ENCODE measurements at places on chromosomes 6 and 20.

DNA sequence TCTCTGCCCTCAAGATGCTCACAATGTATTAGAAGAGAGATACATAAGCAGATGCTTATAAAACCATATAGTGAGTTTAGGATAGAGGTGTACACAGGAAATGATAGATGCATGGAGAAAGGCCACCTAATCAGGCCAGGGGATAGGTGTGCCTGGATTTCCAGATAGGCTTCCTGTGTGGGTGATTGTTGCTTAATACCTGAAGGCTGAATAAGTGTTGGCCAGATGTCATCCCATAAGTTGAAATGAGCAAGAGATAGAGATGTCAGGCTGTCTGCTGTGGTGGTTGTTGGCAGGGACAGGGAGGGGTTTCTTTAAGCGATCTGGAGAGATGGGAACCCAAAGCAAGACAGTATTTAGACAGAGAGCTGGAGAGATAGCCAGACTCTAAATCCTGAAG, 109.8 kb upstream of the SGK1 start:
- DNase-seq, result no peak

GRCh38 chr6:1390133-1390945, 963 bp downstream of the FOXF2 start:
- DNase-seq, result no peak

DNA sequence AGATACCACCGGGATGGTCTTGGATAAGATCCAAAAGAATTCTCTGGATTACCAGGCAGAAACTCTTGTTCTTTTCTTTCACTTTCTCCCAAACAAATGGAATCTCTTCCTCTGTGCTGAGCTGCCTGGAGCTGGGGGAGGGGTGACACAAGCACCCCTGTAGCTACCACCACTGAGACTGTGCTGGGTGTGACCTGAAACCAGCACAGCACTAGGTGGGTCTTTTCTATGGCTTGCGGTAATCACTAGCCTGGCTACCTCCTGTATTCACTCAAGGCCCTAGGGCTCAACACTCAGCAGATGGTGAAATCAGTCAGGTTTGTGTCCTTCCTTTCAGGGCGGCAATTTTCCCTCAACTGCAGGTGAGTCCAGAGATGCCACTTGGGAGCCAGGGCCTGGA, 122.4 kb upstream of the CENPW start:
- DNase-seq, result no peak

DNA sequence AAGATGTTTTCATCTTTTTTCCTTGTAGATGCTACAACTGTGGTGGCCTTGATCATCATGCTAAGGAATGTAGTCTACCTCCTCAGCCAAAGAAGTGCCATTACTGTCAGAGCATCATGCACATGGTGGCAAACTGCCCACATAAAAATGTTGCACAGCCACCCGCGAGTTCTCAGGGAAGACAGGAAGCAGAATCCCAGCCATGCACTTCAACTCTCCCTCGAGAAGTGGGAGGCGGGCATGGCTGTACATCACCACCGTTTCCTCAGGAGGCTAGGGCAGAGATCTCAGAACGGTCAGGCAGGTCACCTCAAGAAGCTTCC, 101.5 kb downstream of the POPDC3 start:
- no peak for DNase-seq

DNA sequence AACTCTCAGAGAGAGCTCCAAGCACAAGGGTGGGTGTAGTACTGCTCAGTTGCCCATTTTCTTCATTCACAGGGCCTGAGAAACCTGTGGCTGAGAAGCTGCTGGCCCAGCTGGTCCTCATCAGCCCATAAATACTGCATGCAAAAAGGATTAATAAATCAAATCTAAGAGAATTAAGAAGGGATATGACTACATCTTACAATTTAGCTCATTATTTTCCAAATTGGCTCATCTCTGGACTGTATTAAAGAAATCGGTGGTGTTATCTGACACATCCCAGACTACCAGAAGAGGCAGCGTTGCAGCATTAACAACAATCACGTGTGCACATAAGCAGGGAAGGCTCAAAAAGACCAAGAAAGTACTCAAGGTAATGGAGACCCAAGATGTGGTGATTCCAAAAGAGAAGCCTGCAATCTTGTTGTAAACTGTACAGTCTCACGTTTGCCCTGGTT, 90.7 kb downstream of the CD24 start:
- no peak for DNase-seq

GRCh38 chr20:36008461-36009035, 40.2 kb downstream of the CNBD2 start:
- DNase-seq, result no peak

GRCh38 chr6:111068109-111068865, 19.0 kb upstream of the SLC16A10 start:
- DNase-seq, result no peak

- DNase-seq, result no peak
Observed at GRCh38 chr6:83518816-83519480, 6.6 kb downstream of the PRSS35 start.

DNA sequence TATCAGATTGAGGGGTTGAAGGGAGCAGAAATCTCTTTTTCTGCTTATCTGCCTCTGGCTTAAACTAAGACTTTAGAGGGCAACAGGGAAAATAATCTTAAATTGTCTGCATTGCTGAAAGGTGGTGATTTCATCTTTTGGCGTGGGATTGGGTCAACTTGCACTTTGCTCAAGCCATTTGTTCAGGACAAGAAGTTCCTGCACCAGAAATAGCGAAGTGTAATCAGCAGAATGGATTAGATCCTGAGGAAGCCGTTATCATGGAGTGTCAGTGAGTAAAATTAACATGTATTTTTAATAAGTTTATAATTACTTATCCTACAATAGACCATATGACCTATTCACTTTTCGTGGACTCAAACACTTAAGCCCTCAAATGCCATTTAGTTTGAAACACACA, 249.3 kb downstream of the CD83 start:
- DNase-seq, result no peak

All from stimulated activated CD4-positive, alpha-beta T cell treated with anti-CD3 and anti-CD28 coated beads, Interleukin-1b, Interleukin-23, amount 100 ng/mL, for 24 hours (primary cell).